ENCODE measurements at places on chromosomes 7 and 10. TPM values are rescaled to one million over a fixed set of nuclear protein-coding genes. Genes with fewer than 3 reads are reported as not detected.
A peak's percentile ranks its signal among the peaks of the same experiment; 100 is the strongest.

DNA sequence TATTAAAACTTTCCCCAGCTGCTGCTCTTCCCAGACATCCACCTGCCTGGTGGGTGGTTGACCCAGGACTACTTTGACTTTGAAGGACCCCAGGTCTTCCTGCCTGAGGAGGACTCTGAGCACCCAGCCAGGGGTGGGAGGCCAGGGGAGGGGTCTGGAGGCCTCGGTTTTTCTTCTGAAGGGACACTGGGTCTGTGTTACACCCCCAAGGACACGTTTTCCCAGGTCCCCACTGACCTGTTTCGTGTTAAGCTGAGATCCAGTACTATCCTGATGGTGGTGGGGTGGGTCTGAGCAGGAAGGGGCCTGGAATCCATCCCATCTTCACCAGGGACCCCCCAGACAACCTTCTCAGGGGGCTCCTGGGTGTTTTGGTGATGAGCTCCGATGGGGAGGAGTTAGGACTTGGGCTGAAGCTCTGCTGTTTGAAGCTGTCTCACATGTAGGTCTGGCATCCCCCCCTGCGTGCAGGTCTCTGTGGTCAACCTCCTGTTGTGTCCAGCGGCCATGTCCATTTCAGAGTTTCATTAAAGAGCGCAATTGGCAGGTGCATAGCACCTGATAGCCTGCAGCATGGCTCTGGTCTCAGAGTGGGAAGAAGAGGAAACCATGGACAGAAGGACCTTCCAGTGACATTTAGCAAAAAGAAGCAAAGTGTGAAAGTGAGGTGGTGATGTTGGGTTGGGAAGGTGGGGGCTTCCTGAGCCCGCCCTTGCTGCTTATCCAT, 3.5 kb downstream of the JAKMIP3 start:
- DNase-seq = no peak

The MACROH2A2 gene
- total RNA-seq = 10.9 TPM

DNA sequence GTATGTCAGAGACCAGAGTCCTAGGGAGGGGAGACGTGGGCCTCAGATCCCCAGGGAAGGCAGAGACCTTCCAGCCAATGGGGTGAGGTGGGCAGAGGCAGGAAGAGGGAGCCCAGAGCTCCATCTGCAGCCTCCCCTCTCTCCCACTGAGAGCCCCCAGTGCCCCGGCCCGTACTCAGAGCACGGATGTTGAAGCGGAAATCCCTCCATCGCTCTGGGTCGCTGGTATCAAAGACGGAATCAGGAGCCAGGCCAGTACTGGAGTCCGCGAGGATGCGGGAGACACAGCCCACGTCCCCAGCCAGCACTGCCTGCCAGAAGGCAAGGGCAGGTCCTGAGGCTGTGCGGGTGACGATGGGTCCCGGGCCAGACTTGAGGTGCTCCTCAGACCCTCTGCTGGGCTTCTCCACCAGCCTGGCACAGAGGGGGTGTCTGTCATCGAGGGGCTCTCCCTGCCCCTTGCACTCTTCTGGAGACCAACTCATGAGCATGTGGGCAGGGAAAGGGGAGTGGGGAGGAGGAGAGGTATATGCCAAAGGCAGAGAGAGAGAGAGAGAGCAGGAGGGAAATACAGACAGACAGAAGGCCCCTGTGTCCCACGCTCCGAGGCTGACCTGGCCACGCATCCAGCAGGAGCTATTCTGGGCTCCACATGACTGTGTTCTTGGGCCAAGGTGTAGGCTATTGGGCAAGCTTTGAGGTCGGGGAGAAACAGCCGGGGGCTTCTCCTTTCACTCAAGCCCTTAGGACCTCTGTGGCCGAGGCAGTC, at the start of gene ASB10:
ASB10 (minus strand) TSS at position 611 of the 769 bp plus-strand sequence; CDS start at position 491, 120 bp downstream.
- DNase-seq = no peak

The IMMP2L gene
- 30.0 TPM for total RNA-seq

- DNase-seq = peak; percentile 70
Observed at GRCh38 chr10:73110345-73110849, at the start of gene NUDT13. TSS of gene NUDT13 (plus strand) at chr10:73110455. CDS start at chr10:73114366, 3,911 bp downstream.

GRCh38 chr10:22086730-22087401, 83.3 kb upstream of the DNAJC1 start:
- DNase-seq = peak; percentile 98
